ENCODE measurements at places on chromosomes 13 and 19. TPM values are rescaled to one million over a fixed set of nuclear protein-coding genes. Genes with fewer than 3 reads are reported as not detected.

Gene EXOC3L2
- not detected for total RNA-seq

Gene TYK2
- total RNA-seq: 277 TPM

Gene LRG1
- total RNA-seq: 0.35 TPM

Gene DMKN
- total RNA-seq: not detected

Gene BRME1
- 4.1 TPM for total RNA-seq

Measured in activated CD8-positive, alpha-beta memory T cell treated with anti-CD3 and anti-CD28 coated beads, Interleukin-2, amount 10 ng/mL, durations not matched to agents 7 days and 5 days (primary cell).